ENCODE measurements at places on chromosomes 4 and X.

DNA sequence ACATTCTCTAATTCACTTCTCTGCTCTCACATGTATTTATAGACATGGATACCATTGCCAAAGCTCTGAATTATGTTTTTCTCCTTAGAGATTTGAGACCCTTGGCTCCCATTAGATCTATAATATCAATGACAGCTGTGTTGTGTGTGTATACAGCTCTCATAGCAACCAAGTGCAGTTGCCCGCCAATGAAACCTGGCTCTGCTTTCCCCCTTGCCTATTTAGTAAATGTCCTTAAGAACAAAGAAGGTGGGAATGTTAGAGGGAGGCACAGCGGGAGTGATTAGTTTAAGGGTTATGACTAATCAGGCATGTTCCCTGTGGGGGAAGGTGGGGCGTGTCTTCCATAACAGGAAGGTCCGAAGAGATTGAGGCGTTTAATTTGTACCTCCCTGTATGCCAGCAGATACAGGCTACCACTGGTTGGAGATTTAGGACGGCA, 100.5 kb upstream of the TBC1D9 start:
- no peak for DNase-seq

- DNase-seq, result no peak
Observed at GRCh38 chrX:55149242-55149641, 60.4 kb downstream of the PAGE2 start.

DNA sequence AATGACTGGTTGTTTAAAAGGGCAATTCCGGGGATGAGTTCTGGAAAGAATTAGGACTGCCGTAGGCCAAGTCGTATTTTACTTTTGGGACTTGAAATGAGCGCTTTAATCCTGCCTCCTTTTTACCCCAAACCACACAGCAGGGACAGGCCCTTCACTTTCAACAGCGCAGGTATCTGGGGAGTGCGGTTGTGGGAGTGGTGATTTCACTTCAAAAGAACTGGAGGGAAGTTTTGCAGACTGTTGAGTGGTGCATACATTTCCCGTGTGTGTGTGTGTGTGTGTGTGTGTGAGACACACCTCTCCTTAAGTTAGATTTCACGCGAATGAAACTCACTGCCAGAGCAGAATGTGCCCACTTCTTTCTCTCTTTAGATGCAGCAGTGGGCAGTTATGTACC, 2.8 kb downstream of the NHS start:
- DNase-seq, result peak; percentile 61

GRCh38 chr4:87092389-87093141, 127.9 kb downstream of the KLHL8 start:
- DNase-seq, result no peak

- no peak for DNase-seq
Observed at GRCh38 chr4:137375111-137375850, 157.0 kb downstream of the PCDH18 start.

DNA sequence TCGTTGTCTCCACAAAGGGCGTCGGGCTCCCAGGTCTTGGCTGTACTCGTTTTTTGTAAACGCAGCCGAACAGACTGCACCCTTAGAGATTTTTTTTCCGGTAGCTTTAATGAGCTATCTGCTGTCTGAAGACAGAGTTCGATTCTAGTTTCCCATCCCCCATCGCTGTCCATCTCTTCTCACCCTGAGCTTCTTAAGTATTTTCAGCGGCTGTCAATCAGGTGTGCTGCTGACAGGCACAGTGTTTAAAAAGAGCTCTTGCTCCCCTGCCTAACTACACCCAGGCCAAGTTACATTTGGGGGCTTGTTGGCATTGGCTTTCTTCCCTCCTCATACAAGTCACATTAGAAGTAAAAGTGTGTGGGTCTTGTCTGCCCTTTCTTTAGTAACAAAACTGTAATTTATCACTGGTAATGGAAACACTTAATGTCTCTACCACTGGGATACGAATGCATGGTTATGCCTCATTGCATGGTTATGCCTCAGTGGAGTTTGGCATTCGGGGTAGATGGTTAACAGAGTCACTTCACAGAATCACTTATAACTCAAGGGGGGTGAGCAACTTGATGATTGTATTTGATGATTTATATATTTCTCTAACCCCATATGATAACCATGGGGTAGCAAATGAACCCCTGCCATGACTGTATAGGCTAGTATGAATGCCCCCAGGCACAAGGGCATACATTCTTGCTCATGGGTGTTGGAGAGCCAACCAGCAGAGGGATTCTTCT, 1.4 kb upstream of the ARHGAP6 start:
- no peak for DNase-seq

GRCh38 chr4:62470421-62470983, 1270.4 kb downstream of the ADGRL3 start:
- DNase-seq, result no peak

DNA sequence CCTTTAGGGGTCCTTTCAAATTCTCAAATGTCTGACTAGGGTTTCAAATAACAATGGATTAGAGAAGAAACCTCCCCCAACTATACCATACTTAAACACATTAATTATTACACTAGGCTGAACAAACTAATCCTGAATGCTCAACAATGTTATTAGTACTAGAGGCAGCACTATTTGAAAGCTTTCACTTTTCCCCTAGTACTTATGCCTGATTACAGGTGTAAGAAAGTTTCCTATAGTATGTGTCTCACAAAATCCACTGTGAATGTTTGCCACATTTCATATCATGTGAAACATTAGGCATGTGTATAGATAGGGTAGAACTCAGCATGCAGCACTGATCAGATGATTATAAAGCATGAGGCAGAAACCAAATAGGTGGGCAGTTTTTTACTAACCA, 336.2 kb downstream of the ZNF674 start:
- DNase-seq, result no peak

GRCh38 chr4:185192059-185192458, 11.7 kb downstream of the CFAP97 start:
- DNase-seq, result no peak

- DNase-seq, result no peak
Observed at GRCh38 chrX:140149761-140150160, 184.4 kb upstream of the CXorf66 start.

GRCh38 chr4:158182736-158183135, 9.9 kb upstream of the GASK1B start:
- DNase-seq, result no peak

- no peak for DNase-seq
Observed at GRCh38 chrX:105837232-105837631, 14.9 kb downstream of the NRK start.

- no peak for DNase-seq
Observed at GRCh38 chrX:125681507-125681906, 361.8 kb downstream of the TEX13C start.

- DNase-seq, result no peak
Observed at GRCh38 chrX:102765809-102766208, 45.3 kb downstream of the GPRASP3 start.

- DNase-seq, result no peak
Observed at GRCh38 chr4:182351485-182351884, 108.3 kb downstream of the TENM3 start.
